ENCODE measurements at places on chromosomes 5 and 9.

- DNase-seq = no peak
These were observed 11.8 kb downstream of the OTULIN start for GRCh38 chr5:14676320-14676719.

GRCh38 chr5:137361280-137361679, 137.8 kb downstream of the SPOCK1 start:
- peak; percentile 63 for DNase-seq

- DNase-seq = no peak
These were observed 56.4 kb downstream of the SCAMP1 start for GRCh38 chr5:78416677-78417425.

- DNase-seq = no peak
These were observed 505.6 kb downstream of the TLE1 start for GRCh38 chr9:81183761-81184160.

- DNase-seq = no peak
These were observed 137.3 kb downstream of the PHF2 start for GRCh38 chr9:93713716-93714115.

DNA sequence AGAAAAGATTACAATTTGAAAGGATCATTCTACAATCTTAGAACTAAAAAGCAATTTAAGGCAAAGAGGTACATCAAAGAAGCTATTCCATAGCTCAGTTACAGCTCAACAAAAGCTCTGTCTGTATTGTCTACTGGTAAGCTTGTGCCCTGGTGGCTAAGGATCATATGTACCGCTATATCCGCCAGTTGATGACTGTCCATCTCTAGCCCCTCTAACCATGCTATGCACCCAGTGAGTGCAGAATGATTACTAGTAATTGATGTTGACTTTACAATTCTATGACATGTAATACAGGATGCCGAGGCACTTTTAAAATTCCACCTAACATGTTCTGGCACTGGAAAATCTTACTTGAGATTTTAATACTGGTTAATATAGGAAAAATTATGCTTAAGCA, 13.1 kb downstream of the LOX start:
- DNase-seq = no peak

- DNase-seq = no peak
These were observed 287.0 kb upstream of the TMEM161B start for GRCh38 chr5:88555674-88556073.

DNA sequence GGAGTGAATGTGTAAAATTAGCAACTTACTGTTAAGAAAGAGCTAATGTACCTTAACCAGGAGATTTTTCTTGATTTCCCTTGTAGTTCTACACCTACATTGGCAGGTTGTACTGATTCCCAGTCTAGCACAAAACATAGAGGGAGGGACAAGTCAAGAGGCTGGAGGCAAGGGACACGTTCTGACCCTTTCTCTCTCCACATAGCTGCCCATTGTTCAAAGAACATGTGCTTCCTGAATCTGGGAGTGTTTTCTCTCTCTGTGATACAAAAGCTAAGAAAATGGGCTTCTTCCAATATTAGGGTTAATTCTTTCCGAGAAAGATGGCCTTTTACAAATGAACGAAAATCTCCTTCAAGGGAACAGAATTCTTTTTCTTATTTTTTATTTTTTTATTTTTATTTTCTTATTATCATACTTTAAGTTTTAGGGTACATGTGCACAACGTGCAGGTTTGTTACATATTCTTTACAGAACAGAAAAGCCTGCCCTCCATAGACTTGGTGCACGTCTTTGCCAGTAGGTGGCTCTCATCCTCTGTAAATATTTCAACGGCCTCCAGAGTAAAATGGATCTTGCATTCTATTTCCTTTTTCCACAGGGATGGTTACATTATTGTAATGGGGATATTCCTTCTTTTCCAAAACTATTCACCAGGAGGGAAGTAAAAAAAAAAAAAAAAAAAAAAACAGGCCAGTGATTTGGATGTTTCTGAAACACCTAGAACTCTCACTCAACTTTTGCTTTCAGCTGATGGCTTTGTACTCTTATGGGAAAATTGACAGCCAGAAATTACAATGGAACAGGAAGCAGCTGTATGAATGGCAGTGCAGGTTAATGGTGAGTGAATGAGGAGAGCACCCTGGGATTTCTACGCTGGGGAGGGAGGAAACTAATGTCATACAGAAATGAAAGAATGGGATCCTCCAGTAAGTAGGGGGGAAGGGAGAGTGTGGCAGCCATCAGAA, 13.1 kb upstream of the IFNA5 start:
- peak; percentile 46 for DNase-seq

GRCh38 chr5:140480310-140481014, 67.0 kb upstream of the EIF4EBP3 start:
- peak; percentile 15 for DNase-seq

DNA sequence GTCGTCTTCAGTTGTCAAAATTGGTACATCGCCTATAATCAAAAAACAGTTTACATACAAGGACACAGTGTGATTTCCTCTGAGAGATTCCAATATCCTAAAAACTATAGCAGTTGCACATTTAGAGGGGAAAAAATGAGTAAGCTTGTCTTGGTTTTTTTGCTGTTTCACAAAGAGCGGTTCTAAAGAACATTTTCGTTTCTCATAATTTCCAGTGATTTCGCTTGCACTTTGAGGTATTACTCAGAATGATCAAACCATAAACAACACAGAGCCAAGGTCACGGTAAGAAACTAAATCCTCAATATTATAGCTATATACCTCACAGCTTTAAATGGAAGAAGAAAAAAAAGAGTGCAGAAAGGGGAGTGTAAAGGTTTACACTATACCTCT, 861 bp downstream of the MTX3 start:
- no peak for DNase-seq

- DNase-seq = no peak
These were observed 42.8 kb downstream of the RAPGEF1 start for GRCh38 chr9:131697097-131697496.

DNA sequence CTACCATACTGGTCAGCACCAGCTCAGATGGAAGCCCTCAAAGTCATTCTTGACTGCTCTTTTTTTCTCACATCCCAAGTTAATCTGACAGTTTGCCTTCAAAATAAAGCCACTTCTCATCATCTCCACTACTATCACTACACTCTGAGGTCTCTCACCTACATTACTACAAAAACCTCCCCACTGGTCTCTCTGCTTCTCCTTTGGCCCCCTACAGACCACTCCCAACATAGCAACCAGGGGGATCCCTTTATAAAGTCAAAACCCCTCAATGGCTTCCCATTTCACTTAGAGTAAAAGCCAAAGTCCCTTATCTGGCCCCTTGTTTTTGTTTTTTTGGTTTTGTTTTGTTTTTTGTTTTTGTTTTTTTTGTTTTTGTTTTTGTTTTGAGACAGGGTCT, 4.6 kb downstream of the ARAP3 start:
- DNase-seq = no peak

DNA sequence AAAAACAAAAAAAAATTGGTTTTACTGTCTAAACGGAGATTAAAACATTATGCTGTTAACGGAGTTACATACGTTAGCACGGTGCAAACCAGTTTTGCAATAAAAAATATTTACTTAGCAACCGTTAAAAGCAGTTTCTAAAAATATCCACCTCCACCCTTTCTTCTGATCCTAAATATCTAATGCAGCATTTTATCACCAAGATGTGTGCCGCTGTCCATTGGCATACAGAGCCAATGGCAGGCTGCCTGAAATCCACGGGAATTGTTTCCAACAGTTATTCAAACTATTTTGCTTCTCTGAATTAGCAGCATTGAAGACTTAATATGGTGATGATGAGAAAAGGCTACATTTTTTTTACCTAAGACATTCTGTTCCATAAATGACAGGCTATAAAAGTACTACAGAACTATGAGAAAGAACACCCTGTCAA, 61.6 kb downstream of the CSNK1A1 start:
- peak; percentile 27 for DNase-seq

DNA sequence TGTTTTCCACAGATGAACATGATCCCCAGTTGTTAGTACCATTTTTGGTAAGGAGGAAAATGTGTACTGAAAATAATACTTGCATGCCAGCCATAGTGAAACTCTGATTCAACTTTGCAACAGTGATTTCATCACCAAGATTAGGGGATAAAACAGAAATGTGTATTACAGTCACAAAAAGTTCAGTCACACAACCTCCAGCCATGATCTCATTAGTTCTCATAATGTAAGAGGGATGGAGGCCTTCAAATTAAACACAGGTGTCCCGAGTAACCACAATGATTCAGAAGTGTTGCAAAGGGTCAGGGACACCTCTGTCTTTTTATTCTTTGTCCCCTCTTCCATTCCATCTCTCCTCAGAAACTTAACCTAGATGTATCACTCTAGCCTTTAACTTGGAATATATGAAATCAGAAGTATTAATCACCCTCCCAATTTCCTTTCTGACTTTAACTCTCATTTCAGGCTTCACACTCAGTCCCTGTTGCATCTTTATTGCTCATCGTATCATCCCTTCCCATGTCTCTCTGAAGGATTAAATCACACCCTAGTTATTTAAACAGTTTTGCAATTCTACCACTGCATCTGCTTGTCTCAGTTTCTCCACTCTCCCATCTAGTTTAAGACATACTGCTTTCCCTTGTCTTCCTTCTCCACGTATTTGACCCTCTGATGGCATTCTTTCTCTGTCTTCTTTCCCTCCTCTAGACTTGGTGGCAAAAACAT, 291.2 kb downstream of the ADAMTS6 start:
- DNase-seq = peak; percentile 72

GRCh38 chr5:128782446-128782845, 182.8 kb upstream of the SLC27A6 start:
- DNase-seq = peak; percentile 32

DNA sequence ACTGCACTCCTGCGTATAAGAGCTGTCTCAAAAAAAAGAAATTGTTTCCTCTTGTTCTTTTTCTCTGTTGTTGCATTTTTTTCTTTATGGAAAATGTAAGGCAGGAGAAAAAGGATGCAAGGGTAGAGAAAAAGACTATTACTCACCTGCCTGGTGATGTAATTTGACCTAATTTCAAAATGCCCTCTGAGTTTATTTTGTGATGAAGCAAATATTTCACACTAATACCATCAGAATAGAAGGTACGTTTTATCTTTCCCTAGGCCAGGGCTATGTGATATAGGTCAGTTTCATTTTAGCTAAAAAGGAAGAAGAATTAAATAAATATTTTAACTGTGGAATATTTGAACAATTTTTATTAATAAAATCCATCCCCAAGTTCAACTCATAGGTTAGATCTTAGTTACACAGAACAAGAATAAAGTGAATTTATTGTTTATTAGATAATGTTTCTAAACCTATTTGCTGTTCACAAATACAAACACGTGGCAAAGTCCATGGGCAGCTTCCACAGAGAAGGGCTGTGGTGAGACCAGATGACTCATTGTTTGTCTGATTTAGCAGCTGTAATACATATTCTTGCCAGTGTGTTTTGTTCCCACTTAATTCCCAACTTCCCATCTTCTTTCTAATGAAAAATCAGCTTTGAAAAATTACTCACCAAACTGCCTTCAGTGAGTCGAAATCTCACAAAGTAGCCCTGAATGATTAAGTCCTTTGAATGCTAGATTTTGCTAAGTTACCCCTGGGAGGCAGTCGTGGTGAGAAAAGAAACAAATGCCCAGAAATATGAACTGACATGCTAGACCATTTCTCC, 52.8 kb upstream of the CCDC112 start:
- DNase-seq = peak; percentile 82

DNA sequence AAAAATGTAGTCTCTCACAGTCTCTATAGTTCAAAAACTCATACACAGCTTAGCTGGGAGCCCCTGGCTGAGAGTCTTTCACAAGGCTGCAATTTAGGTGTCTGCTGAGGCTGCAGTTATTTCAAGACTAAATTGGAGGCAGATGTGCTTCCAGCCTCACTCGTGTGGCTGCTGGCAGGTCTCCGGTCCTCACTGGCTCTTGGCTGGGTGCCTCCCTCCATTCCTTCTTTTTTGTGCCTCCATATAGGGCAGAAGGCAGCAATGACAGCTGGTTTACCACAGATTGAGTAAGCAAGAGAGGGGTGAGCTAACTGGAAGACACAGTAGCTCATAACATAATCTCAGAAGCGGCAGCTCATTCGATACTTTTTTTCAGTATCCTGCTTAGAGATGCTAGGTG, 2167.7 kb upstream of the WWC1 start:
- no peak for DNase-seq

GRCh38 chr9:118640836-118641560, 728.2 kb downstream of the BRINP1 start:
- DNase-seq = peak; percentile 48

- peak; percentile 14 for DNase-seq
These were observed 4.6 kb downstream of the FOXD1 start for GRCh38 chr5:73443829-73444498.
